Activated T-helper 17 cell treated with anti-CD3 and anti-CD28 coated beads, Interleukin-2, amount 50 U/mL, for 72 hours (primary cell): ENCODE measurements at places on chromosomes 12 and 14. TPM values are rescaled to one million over a fixed set of nuclear protein-coding genes. Genes with fewer than 3 reads are reported as not detected.

The CLEC1B gene
- total RNA-seq = not detected

DNA sequence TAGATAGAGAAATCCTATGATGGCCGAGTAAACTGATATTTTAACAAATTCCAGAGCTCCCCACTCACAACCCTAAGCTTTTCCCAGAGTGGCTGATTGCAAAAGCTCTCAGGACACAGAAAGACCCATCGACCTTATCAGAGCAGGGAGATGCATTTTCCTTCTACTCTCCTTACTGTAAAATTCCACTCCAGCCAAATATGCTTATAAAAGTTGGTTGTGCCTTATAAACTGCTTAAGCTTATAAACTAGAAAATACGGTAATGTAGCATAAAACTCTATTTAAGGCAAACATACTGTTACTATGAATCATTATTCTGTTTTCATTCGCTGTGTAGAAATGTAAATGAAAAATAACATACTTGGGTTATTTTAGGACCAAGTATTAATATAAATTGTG is 41.6 kb upstream of the TRHDE start:
- ATAC-seq = no peak

DNA sequence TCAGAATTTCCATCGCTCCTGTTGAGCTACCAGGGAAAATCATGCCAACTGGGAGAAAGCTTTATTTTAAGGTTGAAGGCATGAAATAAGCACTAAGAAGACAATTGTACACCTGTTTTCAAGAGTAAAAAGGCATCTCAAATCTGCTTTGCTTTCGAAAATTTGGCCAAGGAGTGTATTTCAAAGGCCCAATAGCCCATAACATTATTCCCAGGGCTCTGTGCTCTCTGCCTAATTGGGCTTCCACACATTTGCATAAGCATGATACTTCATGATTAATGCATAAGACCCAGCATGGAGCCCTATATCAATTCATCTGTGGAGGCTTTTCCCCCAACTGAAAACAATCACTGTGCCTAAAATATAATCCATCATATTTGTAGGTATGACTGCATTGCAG is 258.5 kb downstream of the NOVA1 start:
- ATAC-seq = no peak

DNA sequence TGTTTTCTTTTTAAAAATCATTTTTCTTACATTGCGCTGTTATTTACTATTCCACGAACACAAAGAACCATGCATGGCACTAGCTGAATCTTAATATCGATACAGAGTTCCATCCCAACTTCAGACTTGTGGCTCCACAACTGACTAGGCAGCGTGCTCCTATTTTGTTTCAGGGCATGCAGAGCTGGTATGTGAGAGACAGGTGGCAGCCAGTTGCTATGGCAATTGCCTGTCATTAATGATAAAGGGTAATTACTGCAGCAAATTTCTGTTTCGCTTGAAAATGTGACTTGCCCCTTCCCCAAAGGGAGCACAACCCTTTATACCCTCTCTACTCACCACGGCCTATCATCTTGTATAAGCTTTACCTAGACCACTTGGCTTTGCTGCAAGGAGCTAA is 113.1 kb upstream of the G2E3 start:
- ATAC-seq = no peak

The SSPN gene
- not detected for total RNA-seq

The OTOGL gene
- not detected for total RNA-seq

DNA sequence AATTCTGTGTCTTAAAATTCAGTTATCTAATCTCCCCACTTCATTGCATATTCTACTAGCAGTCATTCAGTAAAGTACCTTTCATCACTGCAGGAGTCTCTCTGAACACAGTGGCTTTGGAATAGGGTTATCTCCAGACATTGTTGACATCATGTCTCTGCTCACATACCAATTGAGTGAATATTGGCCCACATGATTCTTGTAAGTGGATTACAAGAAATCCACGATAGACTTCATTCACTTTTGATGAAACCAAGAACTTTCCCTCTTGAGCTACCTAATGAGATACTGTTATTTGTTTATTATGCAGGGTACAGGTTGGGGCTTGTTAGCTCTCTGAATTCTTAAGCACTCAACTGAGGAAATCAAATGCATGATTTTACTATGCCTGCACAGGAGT is 284.9 kb downstream of the RAD51B start:
- no peak for ATAC-seq
